Eye (tissue), 1 donor: ENCODE measurements at places on chromosomes 3 and 15.
A peak's percentile ranks its signal among the peaks of the same experiment; 100 is the strongest.

DNA sequence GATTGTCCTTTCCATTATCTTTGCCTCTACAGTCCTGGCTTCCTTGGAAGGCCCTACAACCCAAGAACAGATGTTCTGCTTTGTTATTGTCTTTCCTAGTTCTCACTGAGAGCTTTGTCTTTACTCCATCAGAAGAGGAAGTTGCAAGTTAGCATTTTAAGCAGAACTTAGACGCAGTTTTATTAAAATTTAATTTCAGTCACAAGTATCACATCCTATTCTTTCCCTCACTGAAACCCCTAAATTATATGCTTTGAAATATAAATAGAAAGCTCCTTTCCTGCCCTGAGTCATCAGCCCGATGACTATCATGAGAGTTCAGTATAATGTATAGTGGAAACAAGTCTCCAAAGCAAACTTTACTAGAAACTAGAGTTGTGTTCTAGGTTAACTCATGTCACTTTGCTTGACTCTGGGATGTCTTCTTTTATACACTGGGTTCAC lies 291.2 kb upstream of the RBMS3 start:
- DNase-seq, result no peak

DNA sequence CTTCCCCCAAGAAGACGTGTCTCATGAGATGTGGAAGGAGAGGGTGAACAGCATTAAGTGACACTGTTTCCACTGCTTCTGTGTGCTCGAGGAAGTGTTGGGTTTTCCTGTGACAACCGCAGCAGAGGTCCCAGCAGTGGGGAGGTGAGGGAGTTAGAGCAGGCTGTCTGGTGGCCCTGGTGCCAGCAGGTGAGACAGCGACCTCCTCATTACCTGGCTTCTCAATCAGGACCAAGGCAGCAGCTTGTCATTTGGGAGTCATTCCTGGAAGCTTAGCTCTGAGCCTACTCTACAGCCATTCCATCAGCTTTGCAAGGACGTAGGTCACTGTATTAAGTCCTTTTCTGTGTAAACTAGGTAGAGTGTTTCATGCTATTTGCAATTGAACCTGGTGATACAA lies 63.3 kb upstream of the RGMA start:
- DNase-seq, result no peak

DNA sequence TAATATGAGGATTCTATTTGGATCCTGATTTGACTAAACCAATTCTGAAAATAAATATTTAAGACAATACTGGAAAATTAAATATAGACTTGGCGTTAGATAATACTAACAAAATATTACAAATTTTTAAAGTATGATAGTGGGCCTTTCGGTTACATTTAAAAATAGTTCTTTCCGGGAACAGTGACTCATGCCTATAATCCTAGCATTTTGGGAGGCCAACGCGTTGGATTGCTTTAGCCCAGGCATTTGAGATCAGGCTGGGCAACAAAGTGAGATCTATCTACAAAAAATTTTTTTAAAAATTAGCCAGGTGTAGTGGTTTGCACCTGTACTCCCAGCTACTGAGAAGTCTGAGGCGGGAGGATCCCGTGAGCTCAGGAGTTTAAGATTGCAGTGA lies 30.3 kb upstream of the GADL1 start:
- no peak for DNase-seq

DNA sequence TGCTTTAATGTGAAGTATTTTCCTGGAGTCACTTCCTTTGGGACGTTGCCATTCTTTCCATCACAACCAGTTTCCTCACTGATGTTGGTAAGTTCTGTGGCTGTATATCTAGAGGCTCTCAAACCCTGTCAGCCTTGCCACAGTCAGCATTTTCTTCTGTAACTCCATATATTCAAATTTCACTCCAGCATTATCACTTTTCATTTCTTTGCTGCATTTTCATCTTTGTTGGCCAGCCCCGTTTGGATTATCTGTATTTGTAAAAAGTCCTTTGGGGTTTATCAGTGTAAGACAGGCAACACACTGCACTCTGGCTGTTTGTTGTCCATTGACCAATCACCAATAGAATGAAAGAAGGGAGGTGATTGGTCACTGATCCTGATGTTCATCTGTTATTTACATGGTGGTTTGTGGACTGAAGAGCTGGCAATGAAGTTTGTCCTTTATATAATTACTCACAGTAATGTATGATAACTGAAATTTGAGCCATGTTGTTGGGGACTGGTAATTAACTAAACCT lies 20.3 kb downstream of the GMPS start:
- DNase-seq, result no peak

- peak; percentile 19 for DNase-seq
Measured at GRCh38 chr3:48952510-48953118, 34.0 kb downstream of the ARIH2 start.
